CD4-positive, alpha-beta T cell treated with Interleukin-15 for 4 hours (primary cell): ENCODE measurements at places on chromosomes 7 and 10.

DNA sequence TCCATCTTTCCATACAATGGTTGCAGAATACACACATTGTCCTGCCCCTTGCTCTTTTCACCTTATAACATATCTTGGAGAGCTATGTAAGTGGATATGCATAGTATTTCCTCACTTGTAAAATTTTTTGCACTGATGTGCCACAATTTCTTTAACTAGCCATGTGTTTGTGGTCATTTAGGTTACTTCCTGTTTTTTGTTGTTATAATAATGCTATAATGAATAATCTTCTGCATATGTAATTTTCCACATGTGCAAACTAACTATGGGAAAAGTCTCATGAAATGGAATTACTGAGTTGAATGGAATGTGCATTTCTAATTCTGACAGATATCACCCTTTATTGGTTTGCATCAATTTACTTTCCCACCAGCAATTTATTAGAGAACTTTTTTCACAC lies 2.8 kb downstream of the TAS2R41 start:
- no peak for DNase-seq

DNA sequence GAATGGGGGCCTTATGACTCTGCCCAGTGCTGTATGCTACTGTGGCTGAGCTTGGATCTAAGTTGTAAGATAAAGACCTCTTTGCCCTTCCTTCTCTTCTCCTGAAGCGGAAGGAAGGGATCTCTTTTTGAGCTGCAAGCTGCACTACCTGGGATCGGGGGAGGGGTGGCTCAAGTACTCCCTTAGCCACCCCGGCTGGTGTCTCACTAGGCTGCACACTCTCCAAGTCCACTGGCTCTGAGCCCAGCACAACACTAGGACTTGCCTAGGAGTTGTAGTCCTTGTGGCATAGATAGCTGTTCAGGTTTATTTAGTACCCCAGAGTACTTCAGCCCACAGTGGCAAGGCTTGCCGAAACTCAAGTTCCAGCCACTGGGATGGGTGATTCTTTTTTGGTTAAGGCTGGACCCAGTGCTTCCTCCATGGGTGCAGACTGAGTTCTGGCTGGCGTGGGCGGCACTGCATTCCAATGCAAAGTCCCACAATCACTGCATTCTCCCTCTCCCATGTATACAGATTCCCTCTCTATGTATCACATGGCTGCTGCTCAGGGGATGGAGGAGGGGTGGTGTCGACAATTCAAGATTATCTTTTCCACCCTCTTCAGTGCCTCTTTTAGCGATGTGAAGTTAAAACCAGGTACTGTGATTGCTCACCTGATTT lies 76.2 kb upstream of the SLC25A13 start:
- no peak for DNase-seq

GRCh38 chr7:158760936-158761335 lies 56.3 kb upstream of the NCAPG2 start:
- DNase-seq = peak; percentile 19

- DNase-seq = no peak
These were observed 1055.1 kb downstream of the NXPH1 start for GRCh38 chr7:9488555-9488954.

- DNase-seq = no peak
These were observed 104.4 kb upstream of the FGFR2 start for GRCh38 chr10:121702351-121703320.

DNA sequence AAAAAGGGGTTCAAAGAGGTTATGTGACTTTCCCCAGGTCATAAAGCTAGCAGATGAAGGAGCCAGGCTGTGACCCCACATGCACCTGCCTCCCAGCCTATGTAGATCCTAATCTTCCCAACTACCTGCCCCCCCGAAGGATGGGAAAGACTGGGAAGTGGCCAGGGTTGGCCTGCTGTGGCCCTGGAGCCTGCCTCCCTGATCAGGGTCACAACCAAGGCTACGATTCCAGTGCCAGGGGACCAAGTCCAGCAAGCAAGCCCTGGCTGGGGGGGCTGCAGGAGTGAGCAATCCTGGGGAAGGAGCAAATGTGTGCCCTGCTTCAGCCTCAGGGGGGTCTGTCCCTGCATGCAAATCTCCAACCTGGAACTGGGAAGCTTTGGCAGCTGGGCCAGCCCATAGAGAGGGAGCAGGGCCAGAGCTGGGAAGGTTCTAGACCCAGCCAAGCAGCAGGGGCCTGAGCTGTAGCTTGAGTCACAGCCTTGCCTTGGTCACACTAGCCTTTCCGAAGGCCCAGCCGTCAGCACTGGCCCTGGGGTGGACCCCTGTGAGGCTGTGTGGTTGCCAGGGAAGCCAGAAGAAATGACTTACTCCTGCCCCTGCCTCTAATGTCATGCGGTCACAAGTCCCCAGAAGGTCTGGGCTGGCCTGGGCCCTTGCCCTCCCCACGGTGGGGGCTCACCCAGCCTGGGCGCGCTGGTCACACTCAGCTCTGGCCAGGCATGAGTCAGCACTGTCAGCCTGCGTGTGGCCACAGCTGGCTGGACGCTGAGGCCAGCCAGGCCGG lies 96.4 kb upstream of the ZMIZ1 start:
- no peak for DNase-seq
